AG10803 (cell line): ENCODE measurements at places on chromosomes 12 and 14.

DNA sequence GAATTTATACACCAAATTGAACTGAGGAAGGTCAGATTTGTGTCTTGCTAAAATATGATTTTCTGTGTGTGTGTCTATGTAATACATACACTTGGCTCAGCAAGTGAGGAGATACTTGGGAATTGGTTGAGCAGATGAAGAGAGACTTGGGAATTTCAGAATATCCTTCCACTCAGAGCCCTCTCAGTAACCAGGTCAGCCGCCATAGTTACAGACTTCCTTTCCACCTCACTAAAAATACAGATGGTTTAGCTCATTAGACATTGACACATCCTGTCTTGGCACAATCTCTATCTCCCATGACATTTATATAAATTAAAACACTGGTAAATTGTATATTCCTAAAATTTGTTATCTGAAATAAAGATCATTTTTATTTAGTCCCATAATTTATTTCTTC is 15.9 kb downstream of the PIK3C2G start:
- DNase-seq: no peak

- no peak for DNase-seq
Observed at GRCh38 chr12:124179936-124180607, 114.8 kb upstream of the RFLNA start.

- DNase-seq: no peak
Observed at GRCh38 chr14:23071921-23072539, 14.7 kb upstream of the CDH24 start.

DNA sequence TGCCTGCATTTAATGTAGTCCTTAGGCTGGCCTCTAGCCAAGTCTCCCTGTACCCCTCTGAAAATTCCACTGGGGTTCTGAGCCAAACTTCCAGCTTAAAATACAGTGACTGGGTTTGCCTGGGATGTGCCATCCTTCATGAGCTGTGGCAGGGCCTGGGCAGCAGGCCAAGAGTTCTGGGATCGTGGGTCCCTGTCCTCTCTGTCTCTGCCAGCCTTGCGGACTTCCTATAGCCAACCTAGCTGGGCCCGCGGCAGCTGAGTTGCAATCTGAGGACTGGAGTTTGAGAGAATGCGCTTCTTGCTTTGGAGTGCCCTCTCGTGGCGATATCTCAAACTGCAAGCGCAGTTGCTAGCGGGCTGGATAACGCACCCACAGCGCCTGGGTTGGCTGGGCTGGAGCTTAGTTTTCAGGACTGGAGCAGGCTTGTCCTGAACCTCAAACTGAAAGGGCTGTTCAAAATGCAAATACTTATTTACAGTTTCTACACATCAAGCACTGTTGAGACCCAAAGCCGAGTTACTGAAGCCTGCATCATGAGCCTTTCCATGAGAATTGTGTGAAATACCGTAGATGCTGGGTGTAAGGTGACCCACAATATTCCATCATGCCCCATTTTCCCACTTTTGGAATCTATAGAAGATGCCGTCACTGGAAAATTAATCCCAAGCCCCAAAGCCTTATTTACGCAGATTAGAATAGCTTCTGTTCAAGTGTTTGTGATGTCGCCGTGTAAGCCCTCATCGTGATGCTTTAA is 7.3 kb upstream of the IFI27L2 start:
- peak; percentile 78 for DNase-seq

GRCh38 chr14:80809663-80810062 is 131.9 kb downstream of the CEP128 start:
- no peak for DNase-seq

DNA sequence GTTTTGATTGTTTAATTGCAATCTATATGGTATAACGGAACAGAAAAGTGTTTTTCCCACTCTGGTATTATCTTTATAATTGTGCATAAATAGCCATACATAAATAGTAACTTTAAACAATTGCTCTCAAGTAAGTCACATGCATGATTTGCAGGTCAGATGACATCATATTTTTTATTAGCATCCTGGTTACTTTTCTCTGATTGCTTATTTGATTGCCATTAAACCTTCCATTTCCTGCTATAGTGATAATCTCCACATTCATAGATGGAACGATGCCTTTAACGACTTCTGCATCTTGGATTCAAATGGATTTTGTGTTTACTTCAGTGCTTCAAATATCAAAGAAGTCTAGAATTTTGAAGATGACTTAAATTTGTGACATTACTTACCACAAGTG is 3.5 kb upstream of the KLRK1 start:
- DNase-seq: no peak

DNA sequence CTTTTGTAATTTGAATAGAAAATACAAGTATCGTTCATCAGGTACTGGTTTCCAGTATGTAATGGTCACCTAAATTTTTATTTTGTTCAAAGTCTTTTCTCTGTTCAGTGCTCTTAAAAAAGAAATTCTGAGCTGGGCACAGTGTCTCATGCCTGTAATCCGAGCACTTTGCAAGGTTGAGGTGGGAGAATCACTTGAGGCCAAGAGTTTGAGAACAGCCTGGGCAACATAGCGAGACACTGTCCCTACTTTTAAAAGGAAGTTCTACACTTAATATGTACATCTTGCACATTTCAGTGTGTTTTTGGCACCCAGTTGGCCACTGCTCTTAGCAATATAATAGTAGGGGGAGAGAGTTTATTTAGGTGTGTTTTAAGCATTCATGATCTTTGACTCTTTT is 27.9 kb downstream of the PCNX1 start:
- no peak for DNase-seq

DNA sequence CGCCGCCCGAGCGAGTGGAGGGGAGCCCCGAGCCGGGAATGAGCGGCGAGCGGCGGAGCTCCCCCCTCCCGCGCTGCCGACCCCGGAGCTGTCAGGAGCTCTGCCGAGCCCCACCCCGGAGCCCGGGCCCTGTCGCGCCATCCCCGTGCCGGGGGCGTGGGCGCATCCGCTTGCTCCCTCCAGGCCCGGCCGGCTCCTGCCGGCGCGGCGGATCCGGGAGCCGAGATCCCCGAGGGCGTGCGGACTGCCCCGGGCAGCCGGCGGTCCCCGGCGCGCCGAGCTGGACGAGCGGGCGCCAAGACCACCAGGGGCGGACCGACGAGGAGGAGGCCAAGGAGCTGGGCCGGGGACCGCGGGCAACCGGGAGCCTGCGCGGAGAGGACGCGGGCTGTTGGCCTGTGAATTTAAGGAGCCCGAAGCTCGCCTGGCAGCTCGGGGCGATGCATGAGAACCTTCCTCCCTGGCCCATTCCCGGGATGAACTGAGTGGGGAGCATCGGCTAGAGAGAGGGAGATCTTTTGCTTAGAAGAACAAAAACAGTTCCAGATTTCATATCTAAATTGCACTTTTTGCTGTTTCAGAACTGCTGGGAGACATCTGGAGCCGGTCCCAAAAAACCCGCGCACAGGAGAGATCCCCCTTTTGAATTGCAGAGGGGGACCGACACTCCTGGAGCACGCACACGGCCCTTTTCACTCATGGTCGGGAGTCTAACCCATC is 2.0 kb downstream of the PTHLH start:
- peak; percentile 54 for DNase-seq

- peak; percentile 34 for DNase-seq
Observed at GRCh38 chr12:120125792-120126634, 9.5 kb upstream of the RAB35 start.

DNA sequence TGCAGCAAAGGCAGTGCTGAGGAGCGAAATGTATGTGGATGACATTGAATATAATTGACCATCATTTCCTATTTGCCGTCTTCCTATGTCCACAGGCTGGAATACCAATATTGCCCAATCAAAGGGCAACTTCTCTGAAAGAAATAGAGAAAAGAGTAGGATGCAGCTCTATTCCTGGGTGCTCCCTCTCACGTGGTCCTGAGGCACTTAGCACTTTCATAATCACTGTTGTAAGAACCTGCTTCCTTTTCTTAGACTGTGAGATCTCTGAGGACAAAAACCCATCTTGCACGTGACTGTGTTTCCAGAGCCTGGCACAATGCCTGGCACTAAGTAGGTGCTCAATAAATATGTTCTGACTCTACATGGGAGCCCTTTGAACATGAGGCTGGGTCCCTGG is 122.7 kb upstream of the CPM start:
- no peak for DNase-seq

- DNase-seq: no peak
Observed at GRCh38 chr14:81169267-81169666, 51.5 kb downstream of the GTF2A1 start.

DNA sequence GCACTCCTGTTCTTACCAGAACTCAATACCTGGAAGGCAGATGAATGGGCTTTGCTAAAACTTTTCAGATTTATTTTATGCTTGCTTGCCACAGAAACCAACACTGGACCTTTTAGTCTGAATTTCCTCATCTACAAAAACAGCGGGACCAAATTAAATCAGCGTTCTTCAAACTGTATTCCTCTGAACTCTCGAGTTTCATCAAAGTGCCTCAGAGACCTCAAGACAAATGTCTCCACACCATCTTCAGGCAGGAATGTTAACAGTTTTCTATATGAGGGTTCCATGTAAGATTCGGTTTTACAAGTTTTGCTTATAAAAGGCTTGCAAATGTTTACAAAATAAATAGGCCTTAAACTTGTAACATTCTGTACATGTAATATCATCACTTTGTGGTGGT is 74.6 kb downstream of the MED13L start:
- peak; percentile 50 for DNase-seq

DNA sequence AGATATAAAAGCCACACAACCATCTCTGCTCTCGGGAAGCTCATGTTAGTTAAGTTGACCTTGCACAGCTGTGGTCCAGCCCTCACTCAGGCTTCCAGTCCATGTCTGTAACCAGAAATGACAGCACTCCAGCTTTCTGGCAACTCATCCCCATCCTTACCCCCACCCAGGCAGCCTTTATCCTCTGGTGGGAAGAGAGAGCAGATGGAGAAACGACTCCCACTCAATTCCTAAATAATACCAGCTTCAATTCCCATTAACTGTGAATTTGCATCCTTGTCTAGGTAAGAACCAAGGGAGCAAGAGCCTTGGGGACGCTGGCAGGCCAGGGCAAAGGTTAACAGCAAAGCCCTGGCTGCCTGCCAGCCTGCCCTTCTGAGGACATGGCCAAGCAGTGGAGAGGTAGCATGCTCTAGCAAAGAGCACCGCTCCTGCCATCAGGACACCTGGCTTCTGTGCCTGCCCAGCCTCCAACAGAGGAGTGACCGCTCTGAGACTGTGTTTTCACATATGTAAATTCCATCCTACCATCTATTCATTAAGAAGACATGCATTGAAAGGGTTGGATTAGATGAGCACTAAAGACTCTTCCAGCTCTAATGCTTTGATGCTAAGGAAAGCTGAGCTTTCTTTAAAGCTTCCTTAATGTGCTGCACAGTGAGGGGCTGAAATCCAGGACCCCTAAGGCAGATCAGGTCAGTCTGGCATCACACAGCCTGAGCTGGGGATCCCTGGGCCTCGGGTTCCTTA is 236.1 kb downstream of the GRIN2B start:
- DNase-seq: no peak

GRCh38 chr12:99059824-99060511 is 414.9 kb downstream of the APAF1 start:
- peak; percentile 54 for DNase-seq

DNA sequence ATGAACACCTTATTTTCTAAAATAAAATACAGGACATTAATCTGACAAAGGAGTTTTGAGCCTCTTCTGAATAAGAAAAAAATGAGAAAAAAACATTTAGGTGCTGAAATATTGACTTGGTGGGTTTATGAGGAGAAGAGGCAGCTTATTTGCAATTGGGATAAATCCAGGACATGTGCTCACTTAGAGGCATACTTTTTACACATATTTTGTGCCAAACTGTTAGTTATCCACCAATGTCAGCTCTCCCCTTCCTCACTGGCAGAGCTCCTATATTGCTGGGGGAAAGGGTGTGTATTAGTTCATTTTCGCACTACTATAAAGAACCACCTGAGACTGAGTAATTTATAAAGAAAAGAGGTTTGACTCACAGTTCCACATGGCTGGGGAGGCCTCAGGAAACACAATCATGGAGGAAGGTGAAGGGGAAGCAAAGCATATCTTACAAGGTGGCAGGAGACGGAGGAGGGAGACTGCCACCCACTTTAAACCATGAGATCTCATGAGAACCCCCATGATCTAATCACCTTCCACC is 135.4 kb upstream of the EGLN3 start:
- DNase-seq: no peak

DNA sequence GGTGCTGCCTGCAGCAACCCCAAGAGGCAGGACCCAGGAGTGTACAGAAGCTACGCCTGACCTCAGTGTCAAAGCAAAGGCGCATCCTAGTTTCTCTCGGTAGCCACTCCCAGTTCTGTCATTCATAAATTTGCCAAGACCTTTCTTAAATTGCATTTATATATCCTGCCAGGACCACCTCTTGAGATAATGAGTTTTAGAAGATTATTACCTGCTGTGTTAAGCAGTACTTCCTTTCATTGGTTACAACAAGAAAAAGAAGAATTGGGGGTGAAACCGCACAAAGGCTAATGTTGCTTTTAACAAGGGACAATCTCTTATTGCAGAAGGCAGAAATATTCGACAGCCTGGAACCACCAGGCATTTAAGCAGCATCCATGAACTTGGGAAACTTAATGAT is 57.8 kb downstream of the CIT start:
- no peak for DNase-seq

GRCh38 chr12:50964432-50964831 is 12.1 kb downstream of the HIGD1C start:
- peak; percentile 2 for DNase-seq

GRCh38 chr14:22848351-22849164 is 12.2 kb downstream of the MMP14 start:
- DNase-seq: peak; percentile 92

DNA sequence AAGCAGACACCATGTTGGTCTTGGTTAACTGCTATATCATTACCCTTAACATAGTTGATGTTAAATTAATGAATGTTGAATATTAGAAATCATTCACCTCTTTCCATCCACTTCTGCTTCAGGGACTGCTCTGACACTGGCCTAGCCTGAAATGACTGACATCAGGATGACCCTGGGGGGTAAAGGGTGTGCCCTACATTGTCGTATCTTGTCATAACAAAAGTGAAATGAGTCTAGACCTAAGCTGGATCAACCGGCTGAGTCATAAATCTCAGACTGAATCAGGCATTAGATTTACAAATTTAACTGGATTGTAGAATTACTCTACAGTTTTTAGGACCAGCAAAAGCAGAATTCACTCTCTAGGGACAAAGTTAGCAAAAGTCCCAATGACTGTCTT is 35.3 kb downstream of the KICS2 start:
- DNase-seq: no peak

GRCh38 chr14:35386673-35387125 is 17.9 kb downstream of the NFKBIA start:
- no peak for DNase-seq

- DNase-seq: no peak
Observed at GRCh38 chr14:68710776-68711175, 82.1 kb downstream of the ZFP36L1 start.
